Stimulated activated CD4-positive, alpha-beta T cell treated with anti-CD3 and anti-CD28 coated beads, TNF-alpha, amount 100 ng/mL, for 24 hours (primary cell): ENCODE measurements at places on chromosomes 7 and 10.

DNA sequence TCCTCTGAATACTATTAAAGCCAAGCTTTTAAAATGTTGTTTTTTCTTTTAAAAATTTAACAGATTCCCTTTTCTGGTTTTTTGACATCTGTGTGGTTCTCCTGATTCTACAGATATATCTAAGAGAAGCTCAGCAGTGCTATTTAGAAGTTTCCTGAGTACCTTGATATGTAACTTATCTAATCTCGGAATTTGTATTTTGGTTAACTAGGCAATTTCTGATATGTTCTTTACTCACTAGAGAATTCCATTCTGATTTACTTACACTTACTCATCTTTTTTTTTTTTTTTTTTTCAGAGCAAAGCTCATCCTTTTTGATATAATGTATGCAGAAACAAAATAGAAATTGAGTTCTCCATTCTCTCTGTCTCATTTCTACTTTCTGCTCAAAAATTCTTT, 63.8 kb downstream of the PALS2 start:
- no peak for DNase-seq

GRCh38 chr7:45649560-45650346, 75.6 kb downstream of the ADCY1 start:
- no peak for DNase-seq

GRCh38 chr7:87475359-87476178, at the start of gene ABCB4:
Gene ABCB4, minus strand, starts transcription at chr7:87475680. Its CDS starts 215 bp downstream, at chr7:87475465.
- no peak for DNase-seq

DNA sequence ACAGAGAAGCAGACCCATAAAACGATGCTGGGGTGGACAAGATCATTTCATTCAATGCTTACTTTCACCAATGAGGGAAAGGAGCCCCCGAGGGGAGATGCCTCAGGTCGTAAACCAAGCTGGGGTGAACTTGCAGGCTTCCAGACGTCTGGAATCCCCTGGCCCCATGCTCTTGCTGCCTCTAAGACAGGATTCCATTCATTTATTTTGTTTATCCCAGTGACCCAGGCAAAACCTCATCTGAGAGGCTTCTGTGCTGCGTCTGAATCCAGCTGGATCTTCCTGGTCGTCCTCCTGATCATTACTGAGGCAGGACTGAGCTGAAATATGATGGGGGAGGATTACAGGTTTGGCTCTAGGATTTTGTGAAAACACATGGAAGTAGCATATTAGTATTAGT, 182.9 kb downstream of the MYOF start:
- DNase-seq, result no peak

GRCh38 chr7:96591900-96592676, 117.6 kb downstream of the SEM1 start:
- no peak for DNase-seq

- DNase-seq, result no peak
Observed at GRCh38 chr7:70771451-70771850, 360.5 kb upstream of the GALNT17 start.

- DNase-seq, result no peak
Observed at GRCh38 chr7:108376206-108376605, 80.0 kb downstream of the NRCAM start.

DNA sequence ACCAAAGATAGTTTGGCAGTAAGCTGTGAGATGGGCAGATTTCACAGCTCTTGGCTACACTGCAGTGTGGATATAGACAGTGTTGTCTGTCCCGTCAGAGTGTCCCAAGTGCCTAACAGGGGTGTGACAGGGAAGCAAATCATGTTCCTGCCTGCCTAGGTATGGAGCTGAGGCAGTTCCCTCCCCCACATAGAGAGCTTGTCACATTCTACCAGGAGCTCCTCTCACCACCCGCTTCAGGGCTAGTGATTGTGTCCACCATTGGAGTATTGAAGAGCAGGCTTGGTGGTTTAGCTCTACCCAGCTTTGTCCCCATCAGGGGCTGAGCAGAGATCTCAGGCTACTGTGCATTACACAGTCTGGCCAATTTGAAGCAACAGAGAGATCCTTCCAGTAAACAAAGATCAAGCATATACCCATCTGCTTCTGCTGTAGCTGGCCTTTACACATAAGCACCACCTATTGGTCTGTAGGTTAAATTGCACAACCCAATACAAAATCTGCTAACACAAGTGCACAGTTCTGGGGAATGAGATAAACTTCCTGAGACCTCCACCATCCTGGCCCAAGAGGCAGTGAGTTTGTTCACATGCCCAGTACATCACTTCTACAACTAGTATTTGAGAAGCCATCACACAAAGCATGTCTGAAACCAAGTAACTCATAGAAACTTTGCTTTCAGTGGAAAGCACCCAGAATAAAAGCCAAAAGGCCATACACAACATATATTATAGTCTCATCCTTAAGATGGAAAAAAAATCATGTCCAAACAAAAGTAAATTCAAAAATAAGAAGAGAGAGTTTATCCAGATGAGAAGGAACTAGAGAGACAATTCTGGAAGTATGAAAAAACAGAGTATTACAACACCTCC, 67.3 kb downstream of the GLCCI1 start:
- no peak for DNase-seq

DNA sequence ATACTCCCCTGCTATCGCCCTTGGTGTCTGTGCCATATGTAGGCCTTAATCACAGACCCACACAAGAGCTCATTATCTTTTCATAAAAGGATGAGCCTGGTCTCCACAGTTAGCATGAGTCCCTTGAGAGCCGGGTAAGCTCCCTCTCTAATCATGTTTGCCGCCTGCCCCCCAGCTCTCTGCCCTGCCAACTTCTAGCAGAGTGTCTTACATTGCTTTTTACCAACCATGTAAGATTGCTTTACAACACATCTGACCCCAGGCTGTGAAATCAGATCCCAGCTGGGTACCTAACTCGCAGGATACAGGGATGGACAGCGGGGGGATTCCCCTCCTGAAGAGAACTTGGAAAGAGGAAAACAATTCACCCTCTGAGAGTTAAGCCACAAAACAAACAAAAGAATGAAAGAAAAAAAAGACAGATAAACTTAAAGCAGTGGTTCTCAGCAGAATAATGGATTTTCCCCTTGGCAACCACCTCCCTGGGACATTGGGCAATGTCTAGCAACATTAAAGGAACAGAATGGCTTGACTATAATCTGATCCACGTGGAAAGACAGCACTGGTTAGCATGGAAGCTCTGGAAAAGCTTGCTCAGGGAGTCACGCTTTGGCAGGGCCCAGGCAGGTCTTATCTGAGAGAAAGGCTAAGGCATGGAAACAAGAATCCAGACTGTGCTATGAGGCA, 39.4 kb upstream of the ATOH7 start:
- no peak for DNase-seq

DNA sequence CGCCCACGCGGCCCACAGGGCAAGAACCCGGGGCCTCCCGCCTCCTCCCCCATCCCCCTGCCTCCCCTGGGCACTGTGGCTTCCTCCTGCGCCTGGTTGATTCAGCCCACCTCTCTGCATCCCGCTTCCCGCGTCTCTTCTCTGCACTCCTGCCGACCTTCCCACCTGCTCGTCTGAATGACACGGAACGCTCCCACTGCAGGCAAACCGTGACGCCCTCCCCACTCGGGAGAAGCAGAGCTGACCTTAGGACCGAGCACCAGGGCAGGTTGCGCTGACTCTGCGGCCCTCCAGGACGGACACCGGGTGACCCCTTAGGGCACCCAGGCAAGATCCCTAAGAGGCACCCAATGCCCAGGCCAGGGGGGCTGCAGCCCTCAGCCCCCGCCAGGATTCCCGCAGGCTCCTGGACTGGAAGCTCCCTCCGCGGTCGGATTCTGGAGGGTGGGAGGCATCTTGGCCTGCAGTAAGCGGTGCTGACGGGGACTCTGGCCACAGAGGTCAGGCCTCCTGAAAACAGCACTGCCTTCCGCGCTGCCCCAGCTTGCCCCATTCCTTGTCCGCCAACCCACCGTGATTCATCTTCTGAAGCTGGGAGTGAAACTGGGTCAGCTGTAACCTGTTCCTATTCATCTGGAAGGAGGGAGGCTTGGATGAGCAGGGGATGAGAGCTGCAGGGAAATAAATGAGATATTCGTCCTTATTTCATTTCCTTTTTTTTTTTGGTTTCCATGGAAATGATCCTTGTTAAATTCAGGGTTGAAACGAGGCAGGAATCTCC, 990 bp downstream of the CALML3 start:
- no peak for DNase-seq

DNA sequence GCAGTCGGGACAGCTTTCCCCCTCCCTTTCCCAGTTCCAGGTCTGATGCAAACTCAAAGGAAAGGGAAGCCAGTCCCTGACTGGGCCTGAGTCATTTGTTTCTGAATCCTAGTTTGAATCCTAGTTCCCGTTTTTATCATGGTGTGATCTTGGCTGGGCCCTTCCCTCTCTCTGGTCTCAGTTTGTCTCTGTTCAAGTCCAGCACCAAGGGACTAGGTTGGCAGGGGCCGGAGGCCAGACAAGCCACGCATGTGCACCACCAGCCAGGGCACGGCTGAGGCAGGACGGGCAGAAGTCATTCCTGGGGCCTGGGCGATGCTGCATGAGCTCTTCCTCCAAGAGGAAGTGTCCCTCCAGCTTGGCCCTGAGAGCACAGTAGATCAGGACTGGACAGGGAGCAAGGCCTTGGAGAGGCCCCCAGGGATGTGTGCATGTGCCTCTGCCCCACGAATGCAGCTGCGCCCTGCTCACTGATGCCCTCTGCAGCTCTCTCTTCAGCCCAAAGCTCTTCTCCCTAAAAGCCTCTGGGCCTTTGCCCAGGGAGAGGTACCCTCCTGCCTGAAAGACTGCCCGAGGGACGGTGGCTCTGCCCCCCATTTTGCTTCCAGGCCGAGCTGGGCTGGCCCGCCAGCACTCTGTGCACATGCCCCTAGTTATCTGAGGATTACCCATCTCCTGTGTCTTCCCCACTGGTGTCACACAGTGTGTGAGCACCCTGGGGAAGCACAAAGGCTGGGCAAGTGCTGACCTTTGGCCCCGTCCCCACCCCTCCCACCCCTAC, 86.7 kb downstream of the ZMIZ1 start:
- DNase-seq, result no peak

- no peak for DNase-seq
Observed at GRCh38 chr10:123869020-123869414, 22.6 kb downstream of the CPXM2 start.

DNA sequence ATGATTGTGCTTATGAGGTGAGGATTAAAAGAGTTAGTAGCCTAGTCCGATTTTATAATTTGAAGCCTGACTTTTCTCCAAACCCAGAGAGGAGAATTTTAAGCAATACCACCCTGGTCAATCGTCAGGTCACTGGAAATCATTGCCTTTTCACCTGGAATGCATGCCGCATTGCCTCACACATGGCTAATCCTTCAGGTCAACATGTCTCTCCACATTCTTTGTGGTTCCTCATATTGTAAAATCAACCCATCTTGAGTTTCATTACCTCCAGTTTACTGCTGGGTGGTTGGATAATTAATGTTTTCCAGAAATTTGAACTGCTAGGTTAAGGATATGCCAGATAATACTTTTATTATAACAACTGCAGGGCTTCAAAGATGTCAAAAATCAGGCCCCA, 55.6 kb upstream of the SEMA3E start:
- DNase-seq, result no peak
